HepG2 (cell line): ENCODE measurements at places on chromosomes 5 and 9.

GRCh38 chr9:95373069-95373681 lies 55.7 kb upstream of the FANCC start:
- H3K27me3 ChIP-seq = 0 out of 2 replicates have a peak, but pooled peaks cover 1% of the 10 kb centered on the region
- H3K4me1 ChIP-seq = no peaks in the 10 kb centered on the region
- H3K4me3 ChIP-seq = no peak overlapping the region
- DNase-seq = no peak
- H3K27ac ChIP-seq = no peak overlapping the region

DNA sequence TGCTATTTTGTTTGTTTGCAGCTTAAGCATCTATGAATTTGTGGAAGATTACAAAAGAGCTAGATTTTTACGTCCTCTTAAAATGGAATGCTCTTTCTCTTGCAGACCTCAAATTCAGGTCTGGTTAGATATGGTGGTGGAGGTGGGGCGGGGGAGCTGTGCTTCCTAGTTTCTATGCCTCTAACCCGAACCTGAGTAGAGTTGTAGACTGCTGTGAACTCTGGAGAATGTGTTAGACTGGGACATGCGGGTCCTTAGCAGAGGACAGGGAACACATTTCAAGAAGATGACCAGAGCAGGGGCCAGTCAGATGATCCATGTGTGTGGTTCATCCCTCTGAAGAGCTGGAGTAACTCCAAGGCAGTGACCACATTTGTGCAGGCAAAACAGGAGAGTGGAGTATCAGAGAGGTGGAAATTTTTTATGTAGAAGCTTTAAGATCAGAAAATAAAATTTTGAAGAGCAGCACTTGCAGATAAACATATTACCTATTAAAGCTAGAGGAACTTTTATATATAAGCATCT lies 154.9 kb downstream of the FAM174A start:
- H3K4me1 ChIP-seq = no peaks in the 10 kb centered on the region
- no peak overlapping the region for H3K27ac ChIP-seq
- DNase-seq = no peak
- H3K27me3 ChIP-seq = no peaks in the 10 kb centered on the region
- no peak overlapping the region for H3K4me3 ChIP-seq
- no peaks in the 10 kb centered on the region for H3K36me3 ChIP-seq

DNA sequence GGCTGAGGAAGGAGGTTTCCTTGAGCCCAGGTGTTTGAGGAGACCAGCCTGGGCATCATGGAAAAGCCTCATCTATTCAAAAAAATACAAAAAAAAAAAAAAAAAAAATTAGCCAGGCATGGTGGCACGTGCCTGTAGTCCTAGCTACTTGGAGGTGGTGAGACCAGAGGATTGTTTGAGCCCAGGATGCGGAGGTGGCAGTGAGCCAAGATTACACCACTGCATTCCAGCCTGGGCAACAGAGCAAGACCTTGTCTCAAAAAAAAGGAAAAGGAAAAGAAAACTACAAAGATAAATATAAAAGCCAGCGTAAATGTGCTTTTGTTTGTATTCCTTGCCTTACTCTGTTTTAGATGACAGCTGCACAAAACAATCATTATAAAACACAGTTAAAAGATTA lies 2249.2 kb upstream of the C9orf72 start:
- no peaks in the 10 kb centered on the region for H3K27me3 ChIP-seq
- no peak overlapping the region for H3K4me3 ChIP-seq
- H3K36me3 ChIP-seq = no peaks in the 10 kb centered on the region
- no peak overlapping the region for H3K27ac ChIP-seq
- no peak for DNase-seq

GRCh38 chr9:94920420-94921091 lies 194.1 kb downstream of the AOPEP start:
- H3K27me3 ChIP-seq = no peaks in the 10 kb centered on the region
- H3K4me3 ChIP-seq = no peak overlapping the region
- DNase-seq = no peak
- peaks cover 83% of the 10 kb centered on the region for H3K4me1 ChIP-seq

DNA sequence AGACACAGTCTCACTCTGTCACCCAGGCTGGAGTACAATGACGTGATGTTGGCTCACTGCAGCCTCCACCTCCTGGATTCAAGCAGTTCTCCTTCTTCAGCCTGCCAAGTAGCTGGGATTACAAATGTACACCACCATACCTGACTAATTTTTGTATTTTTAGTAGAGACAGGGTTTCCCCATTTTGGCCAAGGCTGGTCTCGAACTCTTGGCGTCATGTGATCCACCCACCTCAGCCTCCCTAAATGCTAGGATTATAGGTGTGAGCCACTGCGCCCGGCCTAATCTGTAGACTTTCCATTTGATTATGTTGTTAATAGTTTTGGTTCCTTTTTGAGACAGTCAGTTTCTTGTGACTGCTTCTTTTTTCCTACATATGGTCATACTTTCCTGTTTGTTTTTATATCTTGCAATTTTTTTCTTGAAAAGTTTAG lies 31.0 kb downstream of the MTREX start:
- no peak for DNase-seq
- H3K36me3 ChIP-seq = peaks cover 1% of the 10 kb centered on the region
- no peak overlapping the region for H3K4me3 ChIP-seq

GRCh38 chr5:2802693-2803365 lies 51.4 kb upstream of the IRX2 start:
- H3K27ac ChIP-seq = no peak overlapping the region
- no peaks in the 10 kb centered on the region for H3K4me1 ChIP-seq
- H3K4me3 ChIP-seq = no peak overlapping the region
- no peaks in the 10 kb centered on the region for H3K36me3 ChIP-seq
- no peaks in the 10 kb centered on the region; the same call in 1 of the 2 replicates for H3K27me3 ChIP-seq

- no peaks in the 10 kb centered on the region for H3K27me3 ChIP-seq
- no peaks in the 10 kb centered on the region for H3K36me3 ChIP-seq
- H3K4me1 ChIP-seq = peaks cover 14% of the 10 kb centered on the region
- DNase-seq = no peak
These were observed 150.6 kb upstream of the PITX1 start for GRCh38 chr5:135184646-135185045.

DNA sequence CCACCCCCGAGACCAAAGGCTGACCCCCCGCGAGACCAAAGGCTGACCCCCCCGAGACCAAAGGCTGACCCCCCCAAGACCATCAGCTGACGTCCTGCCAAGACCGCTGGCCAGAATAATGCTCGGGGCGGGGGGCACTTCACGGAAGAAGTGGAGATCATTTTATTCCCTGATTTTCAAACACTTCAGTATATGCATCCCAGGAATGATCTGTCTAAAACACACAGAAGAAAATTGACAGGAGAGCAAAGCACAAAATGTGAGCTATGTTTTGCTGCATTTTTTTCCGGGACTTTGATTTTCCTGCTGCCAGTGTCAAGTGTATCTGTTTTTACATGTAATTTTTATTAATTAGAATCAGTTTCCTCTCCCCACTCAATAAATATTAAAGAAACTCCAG lies 67.1 kb downstream of the ADAMTS2 start:
- peak overlapping the region; percentile 9 for H3K27ac ChIP-seq
- no peaks in the 10 kb centered on the region for H3K36me3 ChIP-seq
- peaks cover 10% of the 10 kb centered on the region for H3K4me1 ChIP-seq

DNA sequence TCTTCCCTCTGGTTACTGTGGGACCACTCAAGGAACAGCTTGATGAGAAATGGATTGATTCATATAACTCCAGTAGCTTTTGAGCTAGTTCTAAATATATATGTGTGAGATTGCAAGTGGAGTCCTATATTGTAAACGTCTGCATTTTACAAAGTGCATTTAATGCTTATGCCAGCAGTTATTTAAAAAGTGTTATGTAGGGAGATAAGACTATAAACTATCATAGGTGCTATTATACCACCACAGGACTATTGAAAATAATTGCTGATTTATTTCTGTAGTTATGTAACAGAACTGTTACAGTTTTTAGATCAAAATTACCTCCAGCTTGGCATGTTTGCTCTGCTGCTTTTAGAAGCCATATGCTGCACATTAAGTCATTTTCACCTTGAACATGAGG lies 36.2 kb downstream of the PTCD2 start:
- no peaks in the 10 kb centered on the region for H3K4me1 ChIP-seq
- H3K36me3 ChIP-seq = peaks cover 27% of the 10 kb centered on the region
- no peaks in the 10 kb centered on the region for H3K27me3 ChIP-seq

GRCh38 chr5:166942948-166943347 lies 1348.5 kb upstream of the WWC1 start:
- no peak overlapping the region for H3K4me3 ChIP-seq
- no peak overlapping the region for H3K27ac ChIP-seq
- no peaks in the 10 kb centered on the region for H3K27me3 ChIP-seq
- H3K36me3 ChIP-seq = no peaks in the 10 kb centered on the region
- DNase-seq = no peak
- no peaks in the 10 kb centered on the region for H3K4me1 ChIP-seq

- peak; percentile 64 for DNase-seq
- no peaks in the 10 kb centered on the region for H3K36me3 ChIP-seq
- peaks cover 63% of the 10 kb centered on the region for H3K4me1 ChIP-seq
- H3K4me3 ChIP-seq = no peak overlapping the region
- H3K27me3 ChIP-seq = no peaks in the 10 kb centered on the region
These were observed 76.4 kb downstream of the EHMT1 start for GRCh38 chr9:137694962-137695875.

GRCh38 chr9:114785866-114786650 lies 19.8 kb downstream of the TNFSF15 start:
- no peaks in the 10 kb centered on the region for H3K36me3 ChIP-seq
- DNase-seq = no peak
- H3K4me3 ChIP-seq = no peak overlapping the region
- H3K27me3 ChIP-seq = no peaks in the 10 kb centered on the region
- no peaks in the 10 kb centered on the region for H3K4me1 ChIP-seq

DNA sequence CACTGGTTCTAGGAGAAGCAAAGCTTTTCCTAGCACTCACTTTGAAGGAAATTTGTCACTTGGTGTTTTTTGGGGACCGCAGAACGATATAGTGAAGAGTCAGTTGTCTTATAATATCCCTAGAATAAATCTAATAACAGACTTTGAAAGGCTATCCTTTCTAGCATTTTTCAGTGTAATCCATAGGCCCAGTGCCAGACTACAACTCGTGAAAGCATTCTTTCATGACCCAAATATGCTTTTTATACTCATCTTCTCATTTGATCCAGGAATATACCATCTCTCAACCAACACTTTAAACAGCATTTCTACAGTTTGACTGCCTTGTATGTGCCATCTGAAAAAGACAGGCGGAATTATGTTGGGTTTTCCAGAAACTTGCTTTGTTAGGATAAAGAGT lies 104.0 kb downstream of the ERCC6L2 start:
- H3K4me3 ChIP-seq = no peak overlapping the region
- no peak for DNase-seq
- no peaks in the 10 kb centered on the region for H3K4me1 ChIP-seq
- peaks cover 5% of the 10 kb centered on the region; the same call in 1 of the 2 replicates for H3K36me3 ChIP-seq
- H3K27ac ChIP-seq = no peak overlapping the region
- H3K27me3 ChIP-seq = no peaks in the 10 kb centered on the region

GRCh38 chr5:34058532-34058931 lies 15.5 kb upstream of the C1QTNF3 start:
- H3K27me3 ChIP-seq = no peaks in the 10 kb centered on the region
- H3K27ac ChIP-seq = no peak overlapping the region
- peaks cover 25% of the 10 kb centered on the region for H3K4me1 ChIP-seq
- DNase-seq = no peak
- H3K36me3 ChIP-seq = peaks cover 2% of the 10 kb centered on the region; the same call in 1 of the 2 replicates

- no peaks in the 10 kb centered on the region for H3K27me3 ChIP-seq
- H3K36me3 ChIP-seq = no peaks in the 10 kb centered on the region
- H3K27ac ChIP-seq = no peak overlapping the region
- peaks cover 22% of the 10 kb centered on the region for H3K4me1 ChIP-seq
These were observed 1.3 kb downstream of the TNPO1 start for GRCh38 chr5:72817671-72818266.

DNA sequence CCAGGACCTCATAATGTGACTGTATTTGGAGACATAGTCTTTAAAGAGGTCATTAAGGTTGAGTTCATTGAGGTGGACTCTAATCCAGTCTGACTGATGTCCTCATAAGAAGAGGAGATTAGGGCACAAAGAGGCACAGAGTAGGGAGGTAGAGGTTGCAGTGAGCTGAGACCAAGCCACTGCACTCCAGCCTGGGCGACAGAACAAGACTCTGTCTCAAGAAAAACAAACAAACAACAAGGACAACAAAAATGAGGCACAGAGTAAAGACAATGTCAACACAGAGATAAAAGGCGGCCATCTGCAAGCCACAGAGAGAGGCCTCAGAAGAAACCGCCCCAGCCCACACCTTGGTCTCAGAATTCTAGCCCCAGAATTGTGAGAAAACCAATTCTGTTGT lies 17.0 kb upstream of the TDRD7 start:
- no peaks in the 10 kb centered on the region for H3K27me3 ChIP-seq
- no peak overlapping the region for H3K4me3 ChIP-seq
- H3K36me3 ChIP-seq = no peaks in the 10 kb centered on the region
- peaks cover 76% of the 10 kb centered on the region for H3K4me1 ChIP-seq
- H3K27ac ChIP-seq = peak overlapping the region; percentile 68

DNA sequence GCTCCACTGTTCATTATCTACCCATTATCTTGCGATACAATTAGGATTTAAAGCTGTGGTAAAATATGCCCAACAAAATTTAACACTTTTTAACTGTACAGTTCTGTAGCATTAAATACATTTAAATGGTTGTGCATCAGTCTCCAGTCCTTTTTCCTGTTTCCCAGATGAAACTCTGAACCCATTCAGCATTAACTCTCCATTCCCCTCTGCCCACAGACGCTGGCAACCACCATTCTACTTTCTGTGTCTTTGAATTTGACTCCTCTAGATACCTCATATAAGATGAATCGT lies 2.9 kb upstream of the TRIM7 start:
- DNase-seq = no peak
- H3K27ac ChIP-seq = no peak overlapping the region
- no peak overlapping the region for H3K4me3 ChIP-seq
- H3K27me3 ChIP-seq = peaks cover 2% of the 10 kb centered on the region; the same call in 1 of the 2 replicates
- peaks cover 24% of the 10 kb centered on the region for H3K4me1 ChIP-seq

GRCh38 chr5:71679714-71680113 lies 39.4 kb upstream of the CARTPT start:
- H3K27ac ChIP-seq = no peak overlapping the region
- H3K27me3 ChIP-seq = no peaks in the 10 kb centered on the region; the same call in 1 of the 2 replicates
- no peak overlapping the region for H3K4me3 ChIP-seq
- no peak for DNase-seq
- H3K36me3 ChIP-seq = no peaks in the 10 kb centered on the region
- no peaks in the 10 kb centered on the region for H3K4me1 ChIP-seq

- peak within 1 kb of the TSS; percentile 71 for H3K27ac ChIP-seq
- H3K4me3 ChIP-seq = peak within 1 kb of the TSS; percentile 30
- no peaks in the 10 kb centered on the region for H3K36me3 ChIP-seq
- H3K4me1 ChIP-seq = peaks cover 32% of the 10 kb centered on the region
These were observed at the start of gene ENTPD8 for GRCh38 chr9:137441289-137441934. Gene ENTPD8 (minus strand): TSS chr9:137441357. CDS start chr9:137438285, 3,072 bp downstream.

- no peak overlapping the region for H3K4me3 ChIP-seq
- no peak for DNase-seq
- H3K27me3 ChIP-seq = no peaks in the 10 kb centered on the region
- H3K27ac ChIP-seq = no peak overlapping the region
- peaks cover 42% of the 10 kb centered on the region; the same call in 2 of the 3 replicates for H3K36me3 ChIP-seq
These were observed 8.9 kb upstream of the MRNIP start for GRCh38 chr5:179867476-179867875.
